ENCODE measurements at places on chromosomes 7 and 10. TPM values are rescaled to one million over a fixed set of nuclear protein-coding genes. Genes with fewer than 3 reads are reported as not detected.

Gene AOAH
- 2.6 TPM for polyA plus RNA-seq

Gene FRMD4A
- 23.0 TPM for polyA plus RNA-seq

Gene FAM25C
- not detected for polyA plus RNA-seq

Gene ITGA8
- 1.6 TPM for polyA plus RNA-seq

Gene GIMAP4
- polyA plus RNA-seq: 8.7 TPM

Gene CCDC172
- polyA plus RNA-seq: not detected

Gene SFTPD
- 1.2 TPM for polyA plus RNA-seq

Gene CHPF2
- 15.7 TPM for polyA plus RNA-seq

Gene NXPH1
- 5.5 TPM for polyA plus RNA-seq

Gene PRF1
- 4.3 TPM for polyA plus RNA-seq

Gene CALU
- polyA plus RNA-seq: 41.6 TPM

Gene PIK3CG
- polyA plus RNA-seq: 0.29 TPM

Gene CPEB3
- 3.9 TPM for polyA plus RNA-seq

Gene SEC61G
- polyA plus RNA-seq: 152 TPM

Gene CTBP2
- polyA plus RNA-seq: 37.8 TPM

Gene SEMA3D
- 0.22 TPM for polyA plus RNA-seq

Gene IFIT1B
- polyA plus RNA-seq: not detected

Gene DGKI
- polyA plus RNA-seq: 2.5 TPM

Gene OLAH
- polyA plus RNA-seq: not detected

Gene TRIL
- polyA plus RNA-seq: 18.6 TPM

Gene PILRA
- polyA plus RNA-seq: 3.8 TPM

Gene ZCWPW1
- polyA plus RNA-seq: 6.4 TPM

Gene SLC26A3
- not detected for polyA plus RNA-seq

Gene CRPPA
- polyA plus RNA-seq: 0.64 TPM

Gene NEUROG3
- not detected for polyA plus RNA-seq

Gene CFAP58
- polyA plus RNA-seq: 0.37 TPM

Gene ITPRIP
- polyA plus RNA-seq: 19.8 TPM

Gene CLDN4
- 132 TPM for polyA plus RNA-seq

Gene RBM33
- 14.4 TPM for polyA plus RNA-seq

Gene MMD2
- polyA plus RNA-seq: 6.3 TPM

Gene PGAM2
- 141 TPM for polyA plus RNA-seq

Gene ELOVL3
- polyA plus RNA-seq: 0.80 TPM

Gene VPS41
- 32.5 TPM for polyA plus RNA-seq

Gene PIP4K2A
- 161 TPM for polyA plus RNA-seq

Gene SPDYE16
- not detected for polyA plus RNA-seq

Gene DKK1
- 0.92 TPM for polyA plus RNA-seq

Gene FEZF1
- polyA plus RNA-seq: 0.15 TPM

Gene CACNA2D1
- 4.6 TPM for polyA plus RNA-seq

Gene SEMA3E
- polyA plus RNA-seq: 0.31 TPM

Gene GPR141
- not detected for polyA plus RNA-seq

Gene AKR1E2
- 0.88 TPM for polyA plus RNA-seq

Gene MYO1G
- polyA plus RNA-seq: 0.17 TPM

Gene SPDYE11
- polyA plus RNA-seq: not detected

Gene DEPP1
- 33.5 TPM for polyA plus RNA-seq

Gene UCMA
- polyA plus RNA-seq: not detected

Gene ASZ1
- polyA plus RNA-seq: not detected

Gene INA
- polyA plus RNA-seq: 265 TPM

Gene NPY4R
- polyA plus RNA-seq: not detected

Gene HEPACAM2
- 16.5 TPM for polyA plus RNA-seq

Gene IGF2BP3
- polyA plus RNA-seq: not detected

Gene CFAP46
- 1.3 TPM for polyA plus RNA-seq

Gene BMPER
- 2.1 TPM for polyA plus RNA-seq

Gene EPHA1
- 0.42 TPM for polyA plus RNA-seq

Gene STEAP4
- 0.19 TPM for polyA plus RNA-seq

Gene RBM28
- polyA plus RNA-seq: 12.6 TPM

All from brain (organoid and tissue), 16 donors.